Ascending aorta (tissue), 2 donors: ENCODE measurements at places on chromosomes 3 and 15. TPM values are rescaled to one million over a fixed set of nuclear protein-coding genes. Genes with fewer than 3 reads are reported as not detected.
A peak's percentile ranks its signal among the peaks of the same experiment; 100 is the strongest.

GRCh38 chr15:57358571-57358970 lies 17.7 kb upstream of the CGNL1 start:
- no peak overlapping the region for H3K4me3 ChIP-seq
- no peaks in the 10 kb centered on the region for H3K4me1 ChIP-seq
- H3K27me3 ChIP-seq: no peaks in the 10 kb centered on the region
- H3K27ac ChIP-seq: no peak overlapping the region
- no peak for DNase-seq
- H3K36me3 ChIP-seq: no peaks in the 10 kb centered on the region

DNA sequence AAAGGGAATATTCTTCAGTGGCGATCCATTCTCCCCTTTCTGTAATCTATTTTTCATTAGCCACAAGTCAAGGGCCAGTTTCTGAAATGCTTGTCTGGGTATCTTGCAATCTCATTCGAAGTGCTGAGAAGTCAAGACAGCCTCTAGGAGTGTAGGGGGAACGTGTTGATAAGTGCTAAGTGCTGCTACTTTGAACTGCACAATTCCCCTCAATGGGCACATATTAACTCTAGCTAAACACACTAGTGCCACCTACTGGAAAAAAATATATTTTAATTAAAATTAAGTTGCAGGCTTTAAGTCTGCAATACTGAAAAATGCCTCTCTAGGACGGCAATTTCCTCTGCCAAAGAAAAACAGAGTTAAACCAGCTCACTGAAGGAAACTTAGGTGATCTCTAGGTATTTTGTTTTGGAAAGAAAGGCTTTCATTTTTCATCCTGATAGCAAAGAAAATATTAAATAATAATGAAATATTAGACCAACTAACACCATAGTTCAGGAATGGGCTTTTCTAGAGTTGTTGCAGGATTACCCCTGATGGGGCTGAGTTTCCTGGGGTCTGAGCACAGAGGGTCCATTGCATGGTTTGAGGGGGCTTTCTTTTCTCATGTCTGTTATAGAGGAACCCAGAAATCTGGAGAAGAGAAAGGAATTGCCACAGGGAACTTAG lies 181.9 kb upstream of the KBTBD8 start:
- no peaks in the 10 kb centered on the region for H3K4me1 ChIP-seq
- no peak for DNase-seq
- no peaks in the 10 kb centered on the region for H3K36me3 ChIP-seq
- H3K27ac ChIP-seq: no peak overlapping the region
- H3K27me3 ChIP-seq: no peaks in the 10 kb centered on the region
- H3K4me3 ChIP-seq: no peak overlapping the region

DNA sequence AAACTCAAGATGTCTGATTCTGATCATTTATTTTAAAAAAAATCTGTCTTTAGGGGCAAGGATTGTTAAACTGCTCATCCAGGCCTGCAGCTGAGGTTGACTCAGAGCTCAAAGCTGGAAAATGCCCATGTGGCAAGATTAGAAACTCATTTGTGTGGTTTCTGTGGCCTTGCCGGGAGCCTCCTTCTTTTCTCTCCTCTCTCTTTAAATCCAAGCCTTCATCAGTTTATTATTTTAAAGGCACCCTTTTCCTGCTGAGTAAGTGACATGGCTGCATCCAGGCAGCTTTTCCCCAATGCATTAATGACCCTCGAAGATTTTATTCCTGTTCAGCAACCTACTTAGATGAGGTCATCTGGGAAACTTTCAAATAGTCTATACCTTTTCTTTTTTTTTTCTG lies 221.3 kb upstream of the CDIN1 start:
- H3K4me3 ChIP-seq: no peak overlapping the region
- H3K4me1 ChIP-seq: peaks cover 8% of the 10 kb centered on the region
- DNase-seq: no peak
- peak overlapping the region; percentile 84 for H3K27ac ChIP-seq

DNA sequence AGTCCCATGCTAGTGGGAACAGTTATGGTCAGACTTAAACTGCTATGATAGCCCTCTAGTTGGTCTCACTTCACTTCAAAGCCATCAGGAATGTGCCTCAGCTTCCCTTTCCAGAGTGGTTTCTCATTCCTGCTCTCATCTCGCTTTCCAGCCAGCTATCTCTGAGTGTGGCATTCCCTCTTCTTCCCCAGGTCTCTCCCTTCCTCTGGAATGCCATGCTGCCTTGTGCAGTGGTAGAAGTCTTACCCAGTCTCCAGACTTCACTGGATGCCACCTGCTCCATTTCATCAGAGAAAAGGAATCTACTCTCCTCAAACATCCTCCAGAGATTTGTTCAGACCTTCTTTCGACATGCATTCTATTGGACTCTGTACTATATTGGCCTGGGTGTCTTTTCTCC lies 83.0 kb downstream of the AGBL1 start:
- H3K4me3 ChIP-seq: no peak overlapping the region
- no peaks in the 10 kb centered on the region for H3K27me3 ChIP-seq
- H3K27ac ChIP-seq: no peak overlapping the region
- no peaks in the 10 kb centered on the region for H3K36me3 ChIP-seq

GRCh38 chr3:149646181-149646766 lies 11.6 kb downstream of the WWTR1 start:
- H3K27me3 ChIP-seq: no peaks in the 10 kb centered on the region
- peaks cover 18% of the 10 kb centered on the region for H3K4me1 ChIP-seq
- H3K36me3 ChIP-seq: peaks cover 3% of the 10 kb centered on the region
- no peak overlapping the region for H3K4me3 ChIP-seq

- peaks cover 25% of the 10 kb centered on the region for H3K4me1 ChIP-seq
- no peaks in the 10 kb centered on the region for H3K27me3 ChIP-seq
- peak within 1 kb of the TSS; percentile 99 for H3K4me3 ChIP-seq
These were observed at the start of gene CAPN7 for GRCh38 chr3:15205934-15206661. Gene CAPN7, plus strand, starts transcription at chr3:15206246. Its CDS starts 250 bp downstream, at chr3:15206496.

DNA sequence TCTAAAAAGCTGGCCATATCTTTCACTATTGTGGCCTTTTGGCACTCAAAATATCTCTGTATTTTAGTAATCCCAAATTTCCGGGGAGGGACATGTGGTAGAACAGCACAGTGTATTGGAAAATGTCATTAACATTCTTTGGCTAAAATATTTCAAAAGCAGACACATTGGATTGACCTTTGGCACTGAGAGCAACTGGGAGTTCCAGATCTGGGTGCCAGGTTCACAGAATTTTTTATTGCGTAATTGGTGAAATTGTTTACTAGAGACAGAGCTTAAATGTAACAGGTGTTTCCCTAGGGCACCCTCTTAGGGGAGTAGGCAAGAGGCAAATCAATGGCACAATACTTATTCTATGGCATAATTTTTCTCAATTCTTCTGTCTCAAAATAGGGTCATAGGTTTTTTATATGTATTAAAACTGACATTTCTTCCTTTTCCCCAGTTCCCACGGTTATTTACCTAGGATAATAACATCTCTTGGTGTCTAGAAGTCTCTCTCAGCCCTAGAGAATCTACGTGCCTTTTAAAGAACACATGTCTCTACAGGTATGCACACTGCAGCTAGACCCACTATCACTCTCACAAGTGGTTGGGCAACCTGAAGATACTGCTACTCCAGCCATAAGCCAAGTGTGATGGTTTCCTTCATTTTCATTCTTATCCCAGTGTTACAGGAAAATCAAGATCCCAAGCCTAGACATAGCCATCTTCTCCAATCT lies 10.6 kb downstream of the RBMS3 start:
- H3K4me1 ChIP-seq: peaks cover 24% of the 10 kb centered on the region
- no peak overlapping the region for H3K4me3 ChIP-seq
- H3K36me3 ChIP-seq: no peaks in the 10 kb centered on the region
- DNase-seq: no peak

DNA sequence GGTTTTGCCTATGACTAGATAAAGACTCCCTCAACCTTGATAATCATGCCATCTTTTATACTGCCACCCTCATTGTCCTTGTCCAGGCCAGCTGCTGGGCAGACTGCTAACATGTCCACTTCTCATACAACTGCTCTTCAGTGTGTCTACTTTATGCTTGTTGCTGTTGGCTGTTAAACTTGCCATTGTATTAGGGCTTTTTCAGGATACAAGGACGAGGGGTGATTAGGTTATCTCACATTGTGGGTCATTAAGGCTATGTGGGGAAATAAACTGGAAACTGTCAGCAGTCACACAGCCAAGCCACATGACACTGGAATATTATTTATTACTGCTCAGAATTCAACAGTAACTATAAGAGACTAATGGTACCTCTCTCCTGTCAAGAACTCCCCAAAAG lies 36.1 kb downstream of the STARD9 start:
- no peaks in the 10 kb centered on the region for H3K36me3 ChIP-seq
- no peak overlapping the region for H3K4me3 ChIP-seq
- no peaks in the 10 kb centered on the region for H3K27me3 ChIP-seq
- peaks cover 3% of the 10 kb centered on the region for H3K4me1 ChIP-seq
- no peak for DNase-seq

The CORO2B gene
- total RNA-seq: 11.0 TPM

The TMEM43 gene
- 166 TPM for total RNA-seq

DNA sequence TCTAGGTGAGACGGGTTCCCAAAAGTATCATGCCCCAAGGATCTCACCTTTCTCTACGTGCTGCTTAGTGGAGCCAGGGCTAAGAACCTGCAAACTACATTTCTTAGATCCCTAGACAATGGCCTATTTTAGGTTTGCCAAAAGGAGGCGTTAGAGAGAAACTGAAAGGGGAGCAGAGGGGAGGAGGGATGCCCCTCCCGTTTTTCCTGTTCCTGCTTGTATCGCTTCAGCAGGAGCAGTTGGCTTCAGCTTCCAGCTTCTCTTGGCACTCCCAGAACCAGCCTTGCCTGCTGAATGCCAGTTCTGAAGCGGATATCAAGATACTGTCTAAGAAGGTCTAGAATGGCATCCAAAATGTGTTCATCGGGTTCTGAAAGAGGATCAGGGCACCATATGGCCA lies 58.4 kb upstream of the ABHD17C start:
- H3K4me1 ChIP-seq: no peaks in the 10 kb centered on the region
- H3K4me3 ChIP-seq: no peak overlapping the region
- no peaks in the 10 kb centered on the region for H3K27me3 ChIP-seq
- peak; percentile 18 for DNase-seq

- no peak overlapping the region for H3K27ac ChIP-seq
- H3K4me3 ChIP-seq: no peak overlapping the region
- no peak for DNase-seq
- H3K36me3 ChIP-seq: peaks cover 15% of the 10 kb centered on the region
- H3K27me3 ChIP-seq: no peaks in the 10 kb centered on the region
These were observed 32.1 kb upstream of the UMPS start for GRCh38 chr3:124698030-124698770.

DNA sequence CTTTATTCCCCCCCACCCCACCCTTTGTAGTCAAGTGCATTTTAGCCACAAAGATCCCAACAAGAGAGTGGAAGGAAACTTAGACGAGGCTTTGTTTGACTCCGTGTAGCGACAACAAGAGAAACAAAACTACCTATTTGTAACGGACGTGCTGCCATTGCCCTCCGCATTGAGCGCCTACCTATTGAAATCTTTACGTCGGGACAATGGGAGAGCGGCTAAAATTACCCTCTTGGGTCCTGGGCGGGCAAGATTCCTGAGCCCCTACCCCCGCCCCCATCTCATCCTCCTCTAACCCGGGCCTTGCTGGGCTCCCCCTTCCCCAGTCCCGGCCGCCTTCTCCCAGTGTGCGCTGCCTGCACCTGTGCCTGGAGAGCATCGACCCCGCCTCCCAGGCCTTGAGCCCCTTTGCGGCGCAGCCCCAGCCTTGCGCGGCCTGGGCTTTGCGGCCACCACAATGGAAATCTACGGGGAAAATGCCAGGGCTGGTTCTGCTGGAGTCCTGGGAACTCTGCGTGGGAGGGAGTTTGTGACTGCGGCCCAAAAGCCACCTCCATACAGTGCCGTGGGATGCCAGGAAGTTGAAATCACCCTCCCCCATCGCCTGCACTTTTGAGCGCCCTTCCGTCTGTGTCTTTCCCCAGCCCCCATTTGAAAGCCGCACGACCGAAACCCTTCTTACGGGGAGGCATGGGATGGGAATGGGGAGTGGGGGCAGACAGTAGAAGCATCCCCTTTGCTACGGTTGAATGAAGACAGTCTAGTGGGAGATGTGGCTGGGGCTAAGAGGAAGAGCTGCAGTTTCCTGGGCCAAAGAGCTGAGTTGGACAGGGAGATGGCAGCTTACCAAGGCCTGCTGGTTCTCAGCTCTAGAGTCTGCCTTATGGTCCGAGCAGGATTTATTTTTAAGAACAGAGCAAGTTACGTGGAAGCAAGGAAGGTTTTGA lies 1.1 kb upstream of the SOX2 start:
- no peak overlapping the region for H3K4me3 ChIP-seq
- DNase-seq: no peak
- H3K36me3 ChIP-seq: no peaks in the 10 kb centered on the region
- H3K27me3 ChIP-seq: peaks cover 33% of the 10 kb centered on the region
- peaks cover 22% of the 10 kb centered on the region for H3K4me1 ChIP-seq
- H3K27ac ChIP-seq: no peak overlapping the region

- peaks cover 52% of the 10 kb centered on the region for H3K4me1 ChIP-seq
- H3K27me3 ChIP-seq: no peaks in the 10 kb centered on the region
- no peaks in the 10 kb centered on the region for H3K36me3 ChIP-seq
- DNase-seq: peak; percentile 62
These were observed 55.4 kb downstream of the ABHD2 start for GRCh38 chr15:89143503-89144162.

GRCh38 chr15:74901612-74902063 lies 5.0 kb downstream of the FAM219B start:
- peaks cover 8% of the 10 kb centered on the region for H3K4me1 ChIP-seq
- DNase-seq: no peak
- no peak overlapping the region for H3K27ac ChIP-seq

- no peak overlapping the region for H3K4me3 ChIP-seq
- peaks cover 47% of the 10 kb centered on the region for H3K4me1 ChIP-seq
- H3K36me3 ChIP-seq: peaks cover 3% of the 10 kb centered on the region
- H3K27me3 ChIP-seq: no peaks in the 10 kb centered on the region
- no peak for DNase-seq
- H3K27ac ChIP-seq: peak overlapping the region; percentile 92
These were observed 53.6 kb downstream of the ABHD2 start for GRCh38 chr15:89141885-89142284.
